ENCODE measurements at places on chromosomes 1 and 21.

DNA sequence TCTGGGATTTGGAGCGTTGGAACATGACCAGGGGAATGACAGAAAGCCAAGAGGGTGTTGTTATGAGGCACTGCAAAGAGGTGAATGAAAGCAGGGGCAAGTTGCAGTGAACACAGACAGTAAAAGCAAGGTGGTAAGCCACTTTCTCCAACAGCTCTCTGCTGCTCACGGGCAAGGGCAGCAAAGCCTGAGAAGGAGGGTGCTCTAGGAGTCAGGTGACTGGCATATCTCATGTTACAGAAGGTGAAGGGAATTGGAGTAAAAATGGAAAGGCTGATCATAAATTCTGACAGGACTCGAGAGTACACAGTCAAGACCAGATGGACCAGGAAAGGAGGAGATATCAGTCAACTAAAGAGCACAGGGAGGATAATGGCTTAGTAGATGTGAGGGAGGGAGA is 14.5 kb downstream of the VAV3 start:
- no peak for DNase-seq

DNA sequence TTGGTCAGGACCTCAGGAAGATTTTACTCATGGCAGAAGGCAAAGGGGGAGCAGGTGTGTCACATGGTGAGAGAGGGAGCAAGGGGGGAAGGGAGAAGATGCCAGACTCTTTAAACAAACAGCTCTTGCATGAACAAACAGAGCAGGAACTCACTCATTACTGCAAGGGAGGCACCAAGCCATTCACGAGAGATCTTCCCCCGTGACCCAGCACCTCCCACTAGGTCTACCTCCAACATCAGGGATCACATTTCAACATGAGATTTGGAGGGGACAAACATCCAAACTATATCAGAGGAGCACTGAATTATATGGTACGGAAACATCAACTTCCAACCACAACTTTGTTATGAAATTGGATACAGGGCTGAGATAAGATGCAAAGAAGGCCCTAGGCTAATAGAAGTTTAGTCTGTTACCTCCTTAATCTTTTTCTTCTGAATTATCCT is 164.9 kb downstream of the ST6GALNAC3 start:
- no peak for DNase-seq

- no peak for DNase-seq
Observed at GRCh38 chr1:154862907-154863306, 7.2 kb downstream of the KCNN3 start.

DNA sequence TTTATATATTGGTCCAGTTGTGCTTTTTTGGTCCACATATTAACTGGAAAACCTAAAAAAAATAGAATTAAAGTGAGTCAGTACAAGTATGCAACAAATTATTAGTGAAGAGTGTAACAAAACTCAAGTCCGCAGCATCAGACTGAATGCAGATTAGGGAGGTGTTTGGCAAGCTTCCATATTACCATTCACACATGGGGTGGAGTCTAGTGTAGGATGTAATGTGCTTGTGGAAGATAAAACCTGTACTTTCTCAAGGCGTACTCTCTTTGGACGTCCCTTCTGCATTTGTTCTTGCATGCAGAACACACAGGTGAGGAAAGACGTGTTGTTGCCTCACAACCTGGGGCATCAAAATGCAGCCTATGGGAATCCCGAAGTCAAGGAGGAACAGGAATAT is 668.7 kb downstream of the MRPL39 start:
- DNase-seq, result no peak

GRCh38 chr1:47894410-47895278 is 102.5 kb downstream of the TRABD2B start:
- DNase-seq, result no peak

DNA sequence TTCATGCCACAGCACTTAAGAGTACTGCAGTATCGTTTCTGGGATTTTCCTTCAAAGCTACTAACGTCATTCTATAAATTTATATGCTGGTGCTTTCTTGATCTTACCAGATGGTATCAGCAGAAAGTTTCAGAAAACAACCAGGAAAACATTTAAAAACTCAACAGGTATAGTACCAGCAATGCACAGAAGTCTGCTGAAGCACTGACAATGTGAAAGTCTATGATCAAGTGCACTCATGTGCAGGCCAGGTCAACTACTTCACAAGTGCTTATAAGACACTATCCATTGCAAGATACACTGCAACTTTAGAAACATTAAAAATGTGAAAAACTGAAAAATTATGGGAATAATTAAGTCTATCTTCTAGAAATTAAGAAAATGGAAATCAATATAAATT is 34.7 kb downstream of the LYST start:
- no peak for DNase-seq

- DNase-seq, result no peak
Observed at GRCh38 chr1:20366056-20366462, 75.4 kb downstream of the VWA5B1 start.

- DNase-seq, result no peak
Observed at GRCh38 chr1:71522721-71523120, 441.9 kb upstream of the ZRANB2 start.

DNA sequence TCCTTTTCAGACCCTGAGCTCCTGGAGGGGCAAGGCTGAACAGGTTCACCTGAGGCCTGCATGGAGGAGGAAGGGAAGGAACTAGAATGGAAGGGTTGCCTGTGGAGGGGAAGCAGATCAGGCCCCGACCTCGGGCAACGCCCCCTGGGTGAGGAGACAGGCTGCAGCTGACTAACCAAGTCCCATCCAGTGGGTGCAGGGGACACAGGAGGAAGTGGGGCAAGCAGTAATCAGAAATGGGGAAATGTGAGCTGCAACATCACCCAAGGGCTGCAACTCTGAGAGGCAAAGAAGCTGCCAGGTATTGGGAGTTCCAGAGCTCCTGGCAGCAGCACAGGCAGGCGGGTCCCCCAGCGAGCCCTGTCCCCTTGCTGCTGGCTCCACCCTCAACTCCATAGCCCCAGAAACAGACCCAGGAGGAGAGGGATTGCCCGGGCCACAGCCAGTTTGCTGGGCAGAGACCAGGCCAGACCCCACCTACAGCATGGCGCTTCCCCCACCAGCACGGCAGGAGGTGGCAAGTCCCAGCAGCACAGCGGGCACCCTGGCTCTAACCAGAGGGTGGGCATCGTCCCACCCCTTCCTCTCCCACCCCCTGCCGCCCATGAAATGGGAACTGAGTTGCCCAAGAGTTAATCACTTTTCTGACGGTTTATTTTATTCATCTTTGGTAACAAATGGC is 38.5 kb downstream of the MRPL37 start:
- DNase-seq, result no peak

- DNase-seq, result no peak
Observed at GRCh38 chr21:43811262-43812105, 22.1 kb downstream of the RRP1 start.

DNA sequence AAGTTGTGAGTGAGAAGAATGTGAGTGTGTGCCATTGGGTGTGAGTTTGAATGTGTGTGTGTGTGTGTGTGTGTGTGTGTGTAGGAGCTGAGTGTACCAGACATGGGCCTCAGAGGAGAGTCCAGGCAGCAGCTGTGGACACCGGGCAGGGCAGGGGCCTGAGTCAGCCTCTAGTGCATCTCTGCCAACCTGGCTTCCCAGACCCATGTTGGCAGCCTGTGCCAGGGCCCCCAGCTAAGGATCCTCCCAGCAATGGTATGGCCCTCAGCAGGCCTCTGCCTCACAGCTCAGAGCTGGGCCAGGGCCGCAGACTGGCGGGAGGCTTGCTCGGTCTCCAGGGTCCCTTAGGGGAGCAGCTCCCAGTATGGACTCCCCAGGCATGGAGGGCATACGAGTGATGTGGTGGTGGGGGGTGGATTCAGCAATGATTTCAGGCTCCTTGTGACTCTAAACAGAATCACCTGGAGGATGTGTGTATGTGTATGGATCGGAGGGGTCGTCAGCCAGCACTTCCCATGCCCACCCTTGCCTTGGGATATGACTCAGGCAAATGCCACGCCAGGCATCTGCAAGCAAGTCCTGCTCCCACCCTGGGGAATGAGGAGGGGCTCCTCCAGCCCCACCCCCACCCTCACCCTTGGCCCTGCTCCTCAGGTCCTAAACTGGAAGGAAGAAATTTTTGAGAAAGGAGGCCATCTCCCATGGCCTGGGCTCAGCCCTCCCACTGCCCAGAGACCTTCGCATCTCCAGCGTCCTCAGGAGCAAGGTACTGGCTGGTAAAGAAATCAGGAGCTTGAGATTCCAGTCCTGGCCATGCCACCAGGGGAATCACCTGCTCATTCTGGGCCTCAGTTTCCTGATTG is 1.8 kb upstream of the FOXO6 start:
- peak; percentile 22 for DNase-seq

DNA sequence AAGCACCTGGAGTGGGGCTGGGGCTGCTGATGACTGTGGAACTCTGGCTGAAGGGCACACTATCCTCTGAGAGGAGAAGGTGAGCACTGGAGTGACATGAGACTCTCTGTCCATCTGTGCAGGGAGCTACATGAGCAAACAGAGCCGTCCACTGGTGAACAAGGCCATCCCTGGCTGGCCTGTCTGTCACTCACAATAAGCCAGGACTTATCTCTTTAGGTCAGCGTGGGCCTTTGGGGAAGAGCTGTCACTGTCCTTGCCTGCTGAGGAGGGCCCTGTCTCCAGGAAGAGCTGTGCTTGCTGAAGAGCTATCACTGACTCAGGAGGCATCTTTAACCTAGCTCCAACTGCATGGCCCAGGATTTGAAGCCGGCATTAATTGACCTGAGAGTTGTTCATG is 82.1 kb downstream of the FOXD2 start:
- DNase-seq, result no peak

DNA sequence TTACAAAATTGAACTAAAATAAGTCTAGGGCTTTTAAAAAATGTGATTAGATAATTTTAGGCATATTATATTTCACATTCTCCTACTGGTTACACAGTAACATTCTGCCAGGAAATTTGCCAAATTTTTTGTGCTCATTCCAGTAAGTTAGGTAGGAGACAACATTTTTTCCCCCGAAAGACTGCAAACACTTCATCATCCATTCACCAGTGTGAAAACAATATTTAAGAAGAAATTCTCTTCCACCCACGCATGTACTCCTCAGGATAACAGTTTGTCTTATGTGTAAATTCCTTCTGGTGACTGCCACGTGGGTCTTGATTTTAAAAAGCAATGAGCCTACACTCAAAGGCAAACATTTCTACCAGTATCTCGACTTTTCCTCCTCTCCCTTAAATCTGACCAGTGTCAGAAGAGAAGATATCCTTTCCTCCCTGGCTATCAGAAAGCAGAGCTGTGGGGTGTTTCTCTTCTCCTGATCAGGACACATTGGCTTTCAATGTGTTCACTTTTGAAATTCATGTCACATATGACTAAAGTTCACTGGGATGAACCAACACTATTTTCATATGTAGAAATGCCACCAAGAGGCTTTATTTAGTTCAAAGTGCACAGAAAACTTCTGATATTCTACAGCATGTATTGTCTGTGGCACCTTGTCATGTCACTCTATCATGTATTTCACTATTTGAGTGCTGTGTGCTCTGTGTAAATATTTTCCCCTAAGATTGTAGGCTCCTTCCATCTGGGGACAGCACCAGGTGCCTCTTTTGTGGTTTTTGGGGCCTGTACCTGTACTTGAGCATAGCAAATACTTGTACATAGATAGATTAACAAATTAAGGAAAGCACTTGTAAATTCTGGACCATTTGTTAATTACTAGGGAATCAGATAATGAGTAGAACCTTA is 38.6 kb downstream of the LHX9 start:
- DNase-seq, result no peak

DNA sequence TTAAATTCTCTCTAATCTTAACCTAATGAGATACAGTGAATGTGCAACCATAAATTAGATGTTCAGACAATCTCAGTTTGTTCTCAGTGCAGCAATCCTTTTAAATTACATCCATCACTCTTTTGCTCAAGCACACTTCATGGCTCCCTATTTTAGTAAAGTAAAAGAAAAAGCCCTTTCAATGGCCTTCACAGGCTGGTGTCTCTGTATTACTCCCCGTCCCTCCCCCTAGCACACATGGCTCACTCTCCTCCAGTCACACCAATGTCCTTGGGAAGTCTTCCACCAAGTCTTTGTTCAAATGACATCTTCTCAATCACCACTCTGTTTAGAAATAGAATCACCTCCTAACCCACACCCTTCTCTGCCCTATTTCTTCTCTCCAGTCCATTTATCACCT is 60.3 kb upstream of the RGS7 start:
- no peak for DNase-seq

DNA sequence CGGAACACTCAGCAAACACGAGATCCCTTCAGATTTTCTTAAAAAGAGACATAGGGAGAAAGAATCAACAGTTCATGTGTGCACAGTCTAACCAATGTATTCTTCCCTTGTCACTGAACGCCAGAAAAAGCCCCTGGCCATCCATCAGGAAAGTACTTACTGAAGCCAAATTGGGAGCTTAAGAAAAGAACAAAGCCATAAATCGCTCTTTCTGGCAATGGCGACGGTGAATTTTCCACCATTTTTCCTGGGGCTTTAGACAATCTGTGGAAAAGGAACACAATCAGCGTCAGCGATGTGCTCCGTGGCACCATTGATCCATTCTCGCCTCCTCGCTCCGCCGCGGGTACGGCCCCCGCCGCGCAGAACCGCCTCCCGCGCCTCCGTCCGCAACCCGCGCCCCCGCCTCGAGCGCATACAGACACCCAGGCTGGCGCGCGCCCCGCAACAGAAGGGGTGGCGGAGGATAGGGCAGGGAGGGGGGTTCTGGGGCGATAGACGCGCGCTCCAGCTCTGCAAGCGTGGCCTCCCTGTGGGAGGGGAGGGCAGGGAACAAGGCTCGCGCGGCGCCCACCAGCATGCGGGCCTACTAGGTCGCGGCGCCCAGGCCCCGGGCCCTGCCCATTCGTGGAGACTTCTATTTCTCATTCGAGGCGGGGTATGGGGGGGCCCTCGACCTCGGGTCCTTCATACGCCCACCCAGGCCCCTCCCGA is 440 bp downstream of the PIGP start:
- peak; percentile 44 for DNase-seq

DNA sequence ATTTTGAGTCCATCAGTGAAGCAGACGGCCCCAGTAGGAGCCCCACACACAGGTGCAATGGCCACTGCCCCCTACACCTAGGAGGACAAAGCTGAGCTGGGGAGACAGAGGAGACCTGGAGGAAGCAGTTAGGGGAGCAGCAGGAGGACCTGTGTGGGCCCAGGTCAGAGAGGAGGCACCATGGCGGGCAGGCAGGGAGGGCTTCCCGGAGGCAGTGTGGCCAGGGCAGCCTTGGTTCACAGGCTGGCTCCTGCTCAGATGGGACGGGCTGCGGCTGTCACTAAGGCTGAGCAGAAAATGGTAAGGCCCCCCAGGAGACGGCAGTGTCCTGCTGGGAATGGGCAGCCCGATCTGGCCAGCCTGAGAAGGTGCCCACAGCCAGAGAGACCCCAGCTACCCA is 15.4 kb downstream of the MEGF6 start:
- DNase-seq, result no peak

DNA sequence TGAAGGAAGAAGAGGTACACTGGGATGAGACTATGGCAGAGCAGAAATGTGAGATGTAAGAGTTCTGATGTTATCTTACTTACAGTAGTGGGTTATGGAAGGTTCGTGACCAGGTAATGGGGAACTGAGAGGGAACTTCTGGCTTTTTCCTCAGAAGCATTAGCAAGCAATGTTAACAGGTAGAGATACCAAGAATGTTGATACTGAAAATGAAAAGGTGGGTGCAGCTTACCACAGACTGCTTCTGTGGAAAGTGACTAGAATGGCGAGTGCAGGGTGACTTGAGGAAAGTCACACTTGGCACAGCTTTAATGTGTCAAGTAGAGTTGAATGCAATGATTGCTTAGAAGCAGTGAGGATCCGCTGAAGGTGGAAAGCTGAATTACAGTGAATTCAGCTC is 70.8 kb downstream of the PLA2G4A start:
- DNase-seq, result no peak

GRCh38 chr1:202416641-202417040 is 68.1 kb downstream of the PPP1R12B start:
- DNase-seq, result no peak
